ENCODE measurements at places on chromosomes 16 and 17.

GRCh38 chr17:47188271-47188875 is 722 bp downstream of the CDC27 start:
- DNase-seq: no peak

- no peak for DNase-seq
Observed at GRCh38 chr16:80791411-80791810, 13.0 kb downstream of the CDYL2 start.

GRCh38 chr17:59370593-59371299 is 39.3 kb downstream of the YPEL2 start:
- DNase-seq: no peak

DNA sequence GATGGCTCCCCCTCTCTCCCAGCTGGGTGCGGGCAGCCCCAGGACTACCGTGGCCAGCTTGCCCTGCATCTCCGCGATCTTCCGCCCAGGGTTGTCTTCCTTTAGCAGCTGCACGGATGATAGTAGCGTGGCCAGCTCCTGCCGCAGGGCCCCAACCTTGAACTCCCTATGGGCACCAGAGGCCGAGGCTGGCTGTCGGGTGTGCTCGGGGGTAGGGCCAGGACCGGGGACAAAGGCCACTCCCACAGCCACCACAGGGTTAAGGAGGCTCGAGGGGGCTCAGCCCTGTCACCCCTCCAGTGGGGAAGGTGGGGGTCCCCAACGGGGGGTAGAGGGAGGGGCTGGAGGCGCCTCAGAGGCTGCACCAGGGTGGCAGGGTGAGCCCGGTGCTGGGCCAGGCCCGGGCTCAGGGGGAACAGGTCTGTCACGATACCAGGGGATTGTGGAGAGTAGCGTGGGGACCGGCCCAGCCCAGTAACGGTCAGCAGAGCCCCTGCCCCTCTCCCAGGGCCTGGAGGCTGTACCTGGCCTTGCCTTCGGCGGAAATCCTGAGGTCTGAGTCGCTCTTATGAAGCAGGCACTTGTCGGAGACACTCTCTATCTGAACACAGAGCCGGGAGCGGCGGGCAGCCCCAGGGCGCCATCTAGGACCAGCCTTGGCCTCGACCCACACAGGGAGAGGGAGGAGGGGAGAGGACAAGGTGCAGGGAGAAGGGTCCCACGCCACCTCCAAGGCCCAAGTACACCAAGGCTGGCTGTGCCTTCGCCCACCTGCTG is 5.2 kb downstream of the PERCC1 start:
- DNase-seq: no peak

- no peak for DNase-seq
Observed at GRCh38 chr16:51150888-51151320, at the start of gene SALL1. Gene SALL1, minus strand, starts transcription at chr16:51151270. Its CDS starts 29 bp downstream, at chr16:51151241.

DNA sequence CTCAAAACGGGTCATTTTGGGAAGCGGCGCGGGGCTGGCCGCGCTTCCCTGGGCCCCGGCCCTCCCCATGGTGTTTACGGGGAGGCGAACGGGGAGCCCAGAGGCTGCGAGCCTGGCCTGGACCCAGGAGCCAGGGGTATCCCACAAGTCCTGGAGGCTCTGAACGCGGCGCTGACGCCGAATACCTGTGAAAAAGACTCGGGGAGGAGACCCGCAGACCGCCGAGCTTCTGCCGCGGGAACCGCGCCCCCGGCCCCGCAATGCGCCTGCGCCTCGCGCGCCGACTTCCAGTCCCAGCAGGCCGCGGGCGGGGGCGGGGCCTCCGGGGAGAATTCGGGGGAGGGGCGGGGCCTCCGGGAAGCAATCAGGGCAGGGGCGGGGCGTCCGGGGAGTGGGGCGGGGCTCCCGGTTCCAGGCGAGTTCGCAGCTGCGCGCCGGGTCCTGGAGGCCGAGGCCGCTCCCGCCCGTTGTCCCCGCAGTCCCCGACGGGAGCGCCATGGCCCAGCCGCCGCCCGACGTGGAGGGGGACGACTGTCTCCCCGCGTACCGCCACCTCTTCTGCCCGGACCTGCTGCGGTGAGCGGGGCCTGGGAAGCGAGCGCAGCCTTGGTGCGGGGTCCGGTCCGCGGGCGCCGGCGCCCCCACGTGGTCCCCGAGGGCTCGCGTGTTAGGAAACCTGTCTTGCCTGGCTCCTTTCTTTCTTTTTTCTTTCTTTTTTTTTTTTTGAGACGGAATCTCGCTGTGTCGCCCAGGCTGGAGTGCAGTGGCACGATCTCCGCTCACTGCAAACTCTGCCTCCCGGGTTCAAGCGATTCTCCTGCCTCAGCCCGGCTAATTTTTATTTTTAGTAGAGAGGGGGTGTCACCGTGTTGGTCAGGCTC is at the start of gene DECR2:
TSS of gene DECR2 (plus strand) at position 418 of the 881 bp plus-strand sequence. CDS start at position 497, 79 bp downstream.
- peak; percentile 90 for DNase-seq

GRCh38 chr16:23771027-23771426 is 16.2 kb downstream of the CHP2 start:
- DNase-seq: no peak

DNA sequence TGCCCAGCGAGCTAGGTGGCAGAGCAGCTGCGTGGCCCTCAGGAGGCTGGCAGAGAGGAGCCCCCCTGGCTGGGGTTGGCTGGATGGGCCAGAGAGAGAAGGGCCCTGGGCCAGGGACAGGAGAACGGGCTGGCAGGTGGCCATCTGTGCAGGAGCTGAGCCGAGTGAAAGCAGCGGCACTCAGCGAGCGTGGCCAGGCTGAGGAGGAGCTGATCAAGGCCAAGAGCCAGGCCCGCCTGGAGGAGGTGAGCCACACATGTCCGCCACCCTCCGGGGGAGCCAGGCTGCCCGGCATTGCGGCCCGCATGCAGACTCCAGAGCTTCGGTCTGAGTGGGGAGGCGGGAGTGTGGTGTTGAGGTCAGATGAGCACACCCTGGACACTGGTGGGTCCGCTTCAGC is 2.1 kb upstream of the RAC3 start:
- no peak for DNase-seq

- DNase-seq: no peak
Observed at GRCh38 chr16:29029168-29029994, 44.5 kb downstream of the LAT start.

DNA sequence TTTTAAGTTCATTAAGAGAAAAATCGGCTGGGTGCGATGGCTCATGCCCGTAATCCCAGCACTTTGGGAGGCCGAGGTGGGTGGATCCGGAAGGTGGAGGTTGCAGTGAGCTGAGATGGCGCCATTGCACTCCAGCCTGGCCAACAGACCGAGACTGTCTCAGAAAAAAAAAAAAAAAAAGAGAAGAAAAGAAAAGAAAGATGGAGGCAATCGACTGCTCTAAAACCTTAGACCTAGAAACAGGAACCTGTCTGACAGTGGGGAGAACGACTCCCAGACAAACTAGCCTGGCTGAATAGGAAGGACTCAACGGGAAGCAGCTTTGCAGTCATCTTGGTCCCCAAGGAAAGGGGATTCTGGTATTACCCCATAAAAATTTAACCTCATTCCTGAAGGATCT is 13.7 kb downstream of the MRC2 start:
- DNase-seq: no peak

GRCh38 chr17:82241926-82242697 is 13.3 kb downstream of the SLC16A3 start:
- DNase-seq: peak; percentile 40

- no peak for DNase-seq
Observed at GRCh38 chr16:48619979-48620378, 10.0 kb upstream of the N4BP1 start.

- DNase-seq: no peak
Observed at GRCh38 chr16:85653290-85653891, 35.4 kb downstream of the GINS2 start.
